Activated CD4-positive, CD25-positive, alpha-beta regulatory T cell treated with anti-CD3 and anti-CD28 coated beads, Interleukin-2, amount 50 U/mL, for 72 hours (primary cell): ENCODE measurements at places on chromosomes 1 and 21.

DNA sequence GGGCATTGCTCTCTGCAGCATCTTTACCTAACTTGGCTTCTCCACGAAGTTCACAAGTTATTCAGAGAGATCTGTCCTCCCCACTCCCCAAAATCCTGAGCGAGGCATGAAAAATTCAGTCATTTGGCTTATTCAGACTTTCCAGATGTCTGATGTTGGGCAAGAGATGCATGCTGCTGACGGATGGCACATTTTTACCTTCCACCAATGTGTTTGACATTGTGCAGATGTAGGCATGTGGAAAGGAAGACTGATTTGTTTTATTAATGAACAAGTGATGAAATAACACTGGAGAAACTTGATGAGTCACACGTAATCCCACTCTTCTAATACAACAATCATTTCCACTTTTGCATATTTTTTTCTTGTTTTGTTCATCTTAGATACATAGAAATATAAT is 86.7 kb downstream of the C1orf94 start:
- no peak for DNase-seq

DNA sequence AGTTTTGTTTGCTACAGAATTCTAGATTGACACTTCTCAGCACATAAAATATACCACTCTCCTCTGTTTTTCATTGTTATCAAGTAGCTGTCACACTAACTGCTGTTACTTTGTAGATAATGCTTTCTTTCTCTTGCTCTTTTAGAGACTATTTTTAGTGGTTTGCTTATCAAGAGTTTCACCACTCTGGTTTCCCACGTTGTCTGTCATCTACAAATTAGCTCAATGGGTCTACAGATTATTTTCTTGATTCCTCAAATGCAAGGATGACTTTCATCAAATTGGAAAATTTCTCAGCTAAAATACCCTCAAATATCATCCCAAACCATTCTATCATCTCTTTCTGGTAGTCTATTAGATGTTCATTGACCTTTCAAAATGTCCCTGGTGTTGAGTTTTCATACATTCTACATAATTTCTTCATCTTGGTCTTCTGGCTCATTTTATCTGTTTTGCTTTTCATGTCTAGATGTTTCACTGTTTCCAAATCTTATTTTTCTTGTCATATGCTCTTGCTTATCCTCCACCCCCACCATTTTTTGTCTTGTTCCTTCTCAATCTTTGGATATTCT is 122.5 kb downstream of the TRIM33 start:
- no peak for DNase-seq

DNA sequence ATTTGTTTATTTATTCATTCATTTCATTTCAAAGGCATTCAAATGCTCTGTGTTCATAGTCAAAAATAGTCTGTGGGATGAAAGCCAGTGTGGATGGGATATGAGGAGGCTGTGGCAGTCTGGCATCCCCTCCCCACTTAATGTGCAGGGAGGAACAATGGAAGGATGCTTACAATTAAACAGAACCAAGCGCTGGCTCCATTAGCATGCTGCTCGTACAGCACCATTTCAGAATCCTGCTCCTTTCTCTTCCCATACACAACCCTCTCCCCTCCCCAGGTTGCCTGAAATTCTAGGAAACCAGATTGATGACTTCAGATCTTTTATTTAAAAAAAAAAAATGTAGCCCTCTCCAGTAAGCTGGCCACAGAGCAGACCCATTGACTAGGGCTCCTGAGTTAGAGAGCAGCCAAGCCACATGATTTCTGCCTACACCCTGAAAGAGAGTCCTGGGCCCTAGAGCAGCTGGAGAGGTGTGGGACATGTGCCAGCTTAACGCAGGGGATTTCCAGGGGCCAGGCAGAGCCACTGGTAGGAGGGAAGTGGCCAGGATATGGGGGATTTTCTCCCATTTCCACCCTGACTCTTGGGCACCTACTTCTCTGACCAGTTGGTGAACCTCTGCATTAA is 205.2 kb downstream of the ASTN1 start:
- no peak for DNase-seq

- no peak for DNase-seq
Observed at GRCh38 chr1:29145739-29146437, 22.2 kb upstream of the TMEM200B start.

DNA sequence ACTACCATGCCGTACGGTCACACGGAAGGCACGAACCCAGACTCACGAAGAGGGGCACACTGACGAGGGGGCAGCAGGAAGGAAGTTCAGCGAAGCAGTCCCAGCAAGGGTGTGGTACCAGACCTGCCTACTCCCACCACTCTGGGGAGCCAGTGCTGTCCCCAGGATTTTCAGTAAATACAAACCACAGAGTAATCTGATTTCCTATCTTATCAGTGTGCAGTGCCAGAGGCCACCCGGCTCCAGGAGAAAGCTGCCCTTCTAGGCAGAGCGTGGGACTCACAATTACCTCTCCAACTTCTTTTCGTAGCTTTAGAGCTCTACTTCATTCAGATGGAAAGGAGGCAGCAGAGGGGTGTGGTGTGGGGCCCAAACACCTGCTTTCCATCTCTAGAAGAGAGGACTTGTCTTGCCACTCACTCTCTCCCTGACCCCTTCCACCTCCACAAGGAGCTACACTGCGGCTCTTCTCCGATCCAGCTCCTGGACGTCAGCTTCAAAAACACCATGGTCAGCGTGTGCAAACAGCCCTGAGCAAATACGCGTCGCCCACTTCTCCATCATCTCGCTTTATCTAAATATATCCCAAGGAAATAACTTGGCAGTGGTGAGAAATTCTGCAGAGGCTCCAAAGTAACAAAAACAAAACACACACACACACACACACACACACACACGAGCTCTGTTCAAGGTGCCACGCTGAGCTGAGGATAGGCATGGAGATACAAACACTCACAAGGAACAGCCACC is 98.5 kb downstream of the MRPL37 start:
- no peak for DNase-seq

- no peak for DNase-seq
Observed at GRCh38 chr1:119742202-119742601, 26.5 kb downstream of the HMGCS2 start.

- DNase-seq: no peak
Observed at GRCh38 chr1:18527921-18528320, 47.2 kb downstream of the KLHDC7A start.

- no peak for DNase-seq
Observed at GRCh38 chr1:245663841-245664240, 509.1 kb downstream of the KIF26B start.

GRCh38 chr1:168148916-168149315 is 12.2 kb upstream of the GPR161 start:
- no peak for DNase-seq

DNA sequence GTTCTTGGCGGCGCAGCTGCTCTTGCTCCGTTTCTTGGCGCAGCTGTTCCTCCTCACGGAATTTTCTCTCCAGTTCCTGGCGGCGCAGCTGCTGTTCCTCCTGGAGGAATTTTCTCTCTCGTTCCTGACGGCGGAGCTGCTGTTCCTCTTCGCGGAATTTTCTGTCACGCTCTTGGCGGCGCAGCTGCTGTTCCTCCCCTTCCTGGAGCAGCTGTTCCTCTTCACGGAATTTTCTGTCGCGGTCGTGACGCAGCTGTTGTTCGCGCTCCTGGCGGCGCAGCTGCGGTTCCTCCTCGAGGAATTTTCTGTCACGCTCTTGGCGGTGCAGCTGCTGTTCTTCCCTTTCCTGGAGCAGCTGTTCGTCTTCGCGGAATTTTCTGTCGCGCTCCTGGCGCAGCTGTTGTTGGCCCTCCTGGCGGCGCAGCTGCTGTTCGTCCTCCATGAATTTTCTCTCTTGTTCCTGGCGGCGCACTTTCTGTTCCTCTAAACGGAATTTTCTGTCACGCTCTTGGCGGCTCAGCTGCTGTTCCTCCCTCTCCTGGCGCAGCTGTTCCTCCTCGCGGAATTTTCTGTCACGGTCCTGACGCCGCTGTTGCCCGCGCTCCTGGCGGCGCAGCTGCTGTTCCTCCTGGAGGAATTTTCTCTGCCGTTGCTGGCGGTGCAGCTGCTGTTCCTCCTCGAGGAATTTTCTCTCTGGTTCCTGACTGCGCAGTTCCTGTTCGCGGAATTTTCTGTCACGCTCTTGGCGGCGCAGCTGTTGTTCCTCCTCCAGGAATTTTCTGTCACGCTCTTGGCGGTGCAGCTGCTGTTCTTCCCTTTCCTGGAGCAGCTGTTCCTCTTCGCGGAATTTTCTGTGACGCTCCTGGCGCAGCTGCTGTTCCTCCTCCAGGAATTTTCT is 7.0 kb downstream of the TCHH start:
- DNase-seq: no peak

DNA sequence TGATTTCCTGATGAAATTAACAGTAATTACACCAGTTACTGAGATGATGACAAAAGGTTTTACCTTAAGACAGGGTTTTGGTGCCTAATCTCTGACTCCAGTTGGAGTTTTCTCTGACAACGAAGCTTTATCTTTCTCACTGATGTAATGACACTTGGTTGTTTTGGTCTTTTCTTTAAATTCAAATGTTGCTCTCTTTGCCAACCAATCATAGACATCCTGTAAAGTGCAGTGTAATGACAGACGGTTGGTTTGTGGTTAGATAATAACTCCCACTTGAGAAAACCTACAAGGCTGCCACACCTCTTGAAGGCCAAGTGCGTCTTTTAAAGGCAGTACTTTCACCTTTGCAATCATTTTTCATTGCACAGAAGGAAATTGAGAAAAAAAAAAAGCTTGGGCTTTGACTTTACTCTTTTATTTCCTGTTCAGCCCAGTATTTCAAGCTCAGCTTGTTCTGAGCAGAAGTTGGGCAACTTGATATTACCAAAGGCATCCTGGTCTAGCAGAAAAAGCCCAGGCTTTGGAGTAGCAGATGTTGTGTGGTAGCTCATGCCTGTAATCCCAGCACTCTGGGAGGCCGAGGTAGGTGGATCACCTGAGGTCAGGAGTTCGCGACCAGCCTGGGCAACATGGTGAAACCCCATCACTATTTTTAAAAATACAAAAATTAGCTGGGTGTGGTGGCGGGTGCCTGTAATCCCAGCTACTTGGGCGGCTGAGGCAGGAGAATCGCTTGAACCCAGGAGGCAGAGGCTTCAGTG is 14.9 kb downstream of the PDIK1L start:
- DNase-seq: no peak

- no peak for DNase-seq
Observed at GRCh38 chr1:200959411-200959921, 64.0 kb downstream of the KIF21B start.

- no peak for DNase-seq
Observed at GRCh38 chr21:46138383-46138970, 16.9 kb downstream of the FTCD start.

DNA sequence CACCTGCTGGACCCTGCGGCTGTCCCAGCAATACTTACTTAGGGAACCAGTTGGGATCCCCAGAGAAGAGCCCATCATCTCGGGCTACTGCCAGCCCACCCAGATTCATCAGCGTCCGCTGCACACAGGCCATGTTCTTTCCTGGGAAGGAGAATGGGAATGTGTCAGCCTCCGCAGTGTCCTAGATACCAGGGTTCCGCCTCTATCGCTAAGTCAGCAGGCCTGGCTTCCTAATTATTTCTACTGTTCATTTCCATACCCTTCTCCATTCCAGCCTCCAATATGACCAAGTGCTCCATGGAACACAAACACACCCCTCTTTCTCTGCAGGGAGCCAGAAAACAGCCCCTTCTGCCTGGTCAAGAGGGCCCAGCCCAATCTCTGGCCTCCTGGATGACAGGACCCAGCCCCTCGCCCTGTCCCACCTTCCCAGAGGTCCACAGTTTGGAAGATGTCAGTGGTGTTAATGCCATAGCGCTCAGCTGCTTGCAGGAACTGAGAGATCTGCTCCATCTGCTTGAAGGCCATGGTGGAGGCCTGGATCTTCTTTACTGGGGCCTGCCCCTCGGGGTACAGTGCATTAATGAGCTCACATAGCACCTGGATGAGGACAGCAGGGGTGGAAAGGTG is 6.0 kb downstream of the TAGLN2 start:
- DNase-seq: no peak

DNA sequence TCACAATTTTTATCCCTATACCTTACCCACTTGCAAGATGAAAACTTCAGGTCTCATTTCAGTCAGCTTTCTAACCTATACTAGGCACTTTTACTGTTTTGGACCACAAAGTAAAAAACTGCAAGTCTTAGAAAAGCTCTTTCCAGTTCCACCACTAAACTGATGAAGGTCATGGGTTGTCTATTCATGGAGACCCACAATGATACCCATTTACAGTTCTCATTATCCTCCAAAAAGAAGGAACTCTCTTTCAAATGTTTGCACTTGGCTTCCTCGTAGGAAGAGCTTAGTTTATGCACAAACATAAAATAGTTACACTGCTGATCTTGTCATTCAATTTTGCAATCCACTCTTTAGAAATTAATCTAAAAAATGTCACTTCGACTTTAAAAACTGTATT is 9.3 kb downstream of the ZNF281 start:
- no peak for DNase-seq

- no peak for DNase-seq
Observed at GRCh38 chr1:30977105-30977504, 68.5 kb upstream of the SDC3 start.

DNA sequence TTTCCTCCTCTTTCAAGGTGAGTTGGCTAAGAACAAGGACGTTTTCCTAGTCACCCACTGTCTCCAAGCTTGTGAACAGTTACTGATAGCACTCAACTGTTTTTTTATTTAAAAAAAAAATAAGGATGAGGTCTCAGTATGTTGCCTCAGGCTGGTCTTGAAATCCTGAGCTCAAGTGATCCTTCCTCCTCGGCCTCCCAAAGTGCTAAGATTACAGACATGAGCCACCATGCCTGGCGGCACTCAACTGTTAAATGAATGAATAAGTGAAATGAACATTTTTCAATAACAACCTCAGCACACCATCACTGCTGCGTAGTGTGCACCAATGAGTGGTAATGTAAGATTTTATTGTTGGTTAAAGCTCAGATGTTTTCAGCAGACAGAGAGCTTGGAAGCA is 214.1 kb upstream of the NRIP1 start:
- DNase-seq: no peak

DNA sequence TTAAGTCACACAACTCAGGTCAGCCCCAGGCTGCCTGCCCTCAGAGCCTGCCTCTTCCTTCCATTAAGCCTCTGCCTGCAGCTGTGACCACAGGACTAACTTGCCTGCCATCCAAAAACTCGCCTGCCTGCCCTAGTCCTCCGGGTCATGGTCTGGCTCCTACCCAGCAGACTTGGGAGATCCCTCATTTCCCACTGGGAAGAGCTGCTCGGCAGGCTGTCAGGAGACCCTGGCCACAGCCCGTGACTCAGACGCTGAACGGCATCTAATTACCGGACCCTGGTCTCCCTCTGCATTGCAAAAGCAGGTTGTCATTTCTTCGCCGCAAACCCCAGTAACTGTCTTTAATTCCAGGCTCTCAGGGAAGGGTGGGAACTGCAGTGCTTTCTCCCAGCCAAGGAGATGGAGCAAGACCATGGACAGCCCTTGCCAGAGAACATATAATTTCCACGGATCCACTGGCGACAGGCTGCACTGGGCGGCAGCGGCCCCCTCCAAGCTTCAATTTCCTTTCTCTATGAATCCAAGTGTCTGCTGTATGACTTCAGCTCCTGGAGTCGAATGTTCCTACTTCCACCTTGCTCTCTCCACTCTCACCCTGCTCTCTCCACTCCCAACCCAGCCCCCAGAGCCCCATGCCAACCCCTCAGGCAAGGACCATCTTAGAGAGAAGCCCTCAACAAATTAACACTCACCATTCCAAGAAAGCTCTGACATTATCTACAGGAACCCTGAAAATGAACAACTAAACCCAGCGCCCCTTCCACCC is 20.4 kb downstream of the OLFML2B start:
- no peak for DNase-seq
